ENCODE measurements at places on chromosomes 6 and 20.

DNA sequence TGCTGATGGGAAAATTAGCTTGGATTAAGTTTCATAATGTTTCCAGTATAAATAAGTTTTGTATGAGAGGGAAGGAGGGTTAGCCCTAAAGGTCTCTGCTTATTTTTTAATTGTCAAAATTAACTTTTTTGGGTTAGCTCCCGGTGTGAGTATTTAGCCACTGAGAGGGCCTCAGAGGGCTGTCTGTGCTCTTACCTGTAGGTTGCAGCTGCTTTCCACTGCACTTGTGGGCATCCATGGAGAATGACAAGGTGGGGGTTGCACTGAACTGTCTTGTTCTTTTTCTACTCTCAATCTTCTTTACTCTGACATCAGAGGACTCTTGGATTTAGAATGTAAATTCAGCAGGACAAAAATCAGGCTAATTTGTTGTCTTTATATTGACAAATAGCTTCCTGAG, 81.4 kb downstream of the CD164 start:
- DNase-seq: no peak

DNA sequence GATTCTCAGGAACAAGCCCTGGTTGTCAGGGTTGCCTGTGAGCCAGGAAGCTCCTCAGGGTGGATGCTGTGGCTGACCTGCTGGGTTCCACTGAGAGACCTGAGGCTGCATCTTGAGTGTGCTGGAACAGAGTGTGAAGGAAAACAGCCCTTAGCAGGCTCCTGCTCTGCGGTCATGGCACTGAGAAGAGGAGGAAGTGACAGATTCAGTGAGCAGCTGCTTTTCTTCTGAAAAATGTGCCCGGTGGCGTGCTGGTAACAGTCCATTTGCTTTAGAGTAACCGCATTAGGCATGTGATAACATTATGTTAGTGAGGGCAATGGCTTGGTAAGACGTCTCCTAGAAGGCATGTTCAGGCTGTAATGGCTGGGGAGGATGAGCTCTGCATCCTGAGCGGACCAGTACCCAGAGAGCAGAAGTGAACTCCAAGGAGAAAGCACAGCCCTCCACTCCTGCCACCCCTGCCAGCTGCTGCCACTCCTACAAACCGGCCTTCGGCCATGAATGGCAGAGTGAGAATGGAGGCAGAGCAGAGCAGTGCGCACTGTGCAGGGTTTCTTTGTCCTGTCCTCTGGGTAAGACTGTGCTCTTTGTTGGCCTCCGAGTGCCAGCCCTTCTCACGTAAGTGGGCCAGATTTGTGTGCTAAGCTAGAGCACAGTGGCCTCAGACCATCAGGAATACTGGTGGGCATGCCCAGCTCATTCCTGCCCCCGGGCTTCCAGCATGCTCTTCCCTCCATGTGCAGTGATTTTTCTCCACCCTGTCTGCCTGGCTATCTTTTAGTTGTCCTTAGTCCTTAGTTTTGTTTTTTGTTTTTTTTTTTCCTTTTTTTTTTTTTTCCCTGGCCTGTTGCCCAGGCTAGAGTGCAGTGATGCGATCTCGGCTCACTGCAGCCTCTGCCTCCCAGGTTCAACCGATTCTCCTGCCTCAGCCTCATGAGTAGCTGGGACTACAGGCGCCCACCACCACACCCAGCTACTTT, 98.1 kb upstream of the VSTM2L start:
- peak; percentile 25 for DNase-seq

GRCh38 chr6:11788043-11788442, 9.4 kb upstream of the ADTRP start:
- no peak for DNase-seq

DNA sequence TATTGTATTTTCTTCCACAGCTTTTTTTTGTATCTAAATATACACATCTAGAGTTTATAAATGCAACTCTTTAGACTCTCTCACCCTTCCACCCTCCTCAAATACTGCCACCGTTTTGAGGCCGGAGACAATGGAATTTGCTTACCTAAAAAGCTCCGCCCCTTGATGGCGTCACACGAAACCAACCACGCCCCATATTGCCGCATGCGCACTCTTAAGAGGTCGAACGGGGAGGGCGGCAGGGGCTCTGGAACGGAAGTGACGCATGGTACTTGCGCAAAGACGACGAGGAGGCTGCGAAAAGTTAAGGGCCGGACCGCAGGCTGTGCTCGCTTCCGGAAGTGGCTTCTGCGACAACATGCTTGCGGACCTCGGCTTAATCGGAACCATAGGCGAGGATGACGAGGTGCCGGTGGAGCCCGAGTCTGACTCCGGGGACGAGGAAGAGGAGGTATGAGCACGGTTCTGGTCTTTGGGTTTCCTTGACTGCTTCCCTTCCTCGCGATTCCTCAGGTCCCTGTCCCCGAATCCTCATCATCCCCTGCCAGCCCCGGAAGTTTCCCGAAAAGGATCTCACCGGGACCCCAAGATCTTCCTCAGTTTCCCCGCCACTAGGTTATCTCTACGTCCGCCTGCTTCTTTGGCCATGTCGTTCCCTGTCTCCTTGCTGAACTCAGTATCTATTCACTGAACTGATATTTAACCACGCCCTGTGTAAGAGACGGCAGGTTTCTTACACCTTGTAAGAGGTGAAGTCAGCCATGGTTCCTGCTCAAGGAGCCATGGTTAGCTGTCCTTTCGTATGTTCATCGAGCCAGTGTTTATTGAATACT, at the start of gene DDX27:
DDX27 (plus strand) TSS at position 326 of the 833 bp plus-strand sequence; CDS start at position 359, 33 bp downstream.
- peak; percentile 99 for DNase-seq

GRCh38 chr6:87897663-87898062, 150.0 kb upstream of the SPACA1 start:
- no peak for DNase-seq

- no peak for DNase-seq
These were observed 24.6 kb downstream of the ATG5 start for GRCh38 chr6:106300944-106301343.
